ENCODE measurements at places on chromosomes 3 and 15.

- no peak for DNase-seq
Measured at GRCh38 chr3:117272274-117272673, 562.7 kb downstream of the TUSC7 start.

- no peak for DNase-seq
Measured at GRCh38 chr3:71423151-71423906, 160.2 kb downstream of the FOXP1 start.

- DNase-seq = no peak
Measured at GRCh38 chr15:25875566-25875965, 12.4 kb upstream of the ATP10A start.

GRCh38 chr15:52351206-52351908 lies 55.8 kb upstream of the MYO5C start:
- no peak for DNase-seq

- no peak for DNase-seq
Measured at GRCh38 chr3:170128259-170128976, 53.1 kb downstream of the PHC3 start.

- DNase-seq = no peak
Measured at GRCh38 chr3:141257961-141258360, 26.3 kb downstream of the PXYLP1 start.

GRCh38 chr3:9087831-9088413 lies 124.7 kb upstream of the RAD18 start:
- no peak for DNase-seq

- DNase-seq = no peak
Measured at GRCh38 chr15:57144448-57144847, 226.0 kb downstream of the TCF12 start.

- DNase-seq = no peak
Measured at GRCh38 chr3:113606539-113607218, 74.3 kb downstream of the SIDT1 start.

- DNase-seq = no peak
Measured at GRCh38 chr15:26773917-26774316, 1.1 kb upstream of the GABRB3 start.

DNA sequence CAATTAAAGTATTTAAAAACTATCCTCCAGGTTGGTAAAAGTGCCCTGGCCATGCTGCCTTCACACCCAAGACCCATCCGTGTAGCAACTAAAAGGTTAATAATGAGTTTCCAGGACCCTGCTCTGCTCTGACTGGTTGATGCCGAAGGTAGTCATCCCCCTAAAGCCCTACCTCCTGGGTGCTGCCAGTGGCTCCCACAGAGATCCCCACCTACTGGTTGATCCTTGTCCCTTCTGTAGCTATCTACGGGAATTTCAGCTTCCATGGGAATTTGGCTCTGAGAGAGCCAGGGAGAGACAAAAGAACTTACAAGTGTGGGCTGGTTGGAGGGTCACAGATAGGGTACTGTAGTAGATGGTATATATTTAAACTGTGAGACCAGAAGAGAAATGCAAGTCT lies 110.6 kb upstream of the NANOGP8 start:
- DNase-seq = no peak

- DNase-seq = no peak
Measured at GRCh38 chr15:75237316-75237982, 20.7 kb upstream of the GOLGA6C start.
